Epithelial cell of proximal tubule (primary cell): ENCODE measurements at places on chromosomes 5 and 9. TPM values are rescaled to one million over a fixed set of nuclear protein-coding genes. Genes with fewer than 3 reads are reported as not detected.

- no peak for DNase-seq
Observed at GRCh38 chr9:110712955-110713354, 44.4 kb downstream of the MUSK start.

DNA sequence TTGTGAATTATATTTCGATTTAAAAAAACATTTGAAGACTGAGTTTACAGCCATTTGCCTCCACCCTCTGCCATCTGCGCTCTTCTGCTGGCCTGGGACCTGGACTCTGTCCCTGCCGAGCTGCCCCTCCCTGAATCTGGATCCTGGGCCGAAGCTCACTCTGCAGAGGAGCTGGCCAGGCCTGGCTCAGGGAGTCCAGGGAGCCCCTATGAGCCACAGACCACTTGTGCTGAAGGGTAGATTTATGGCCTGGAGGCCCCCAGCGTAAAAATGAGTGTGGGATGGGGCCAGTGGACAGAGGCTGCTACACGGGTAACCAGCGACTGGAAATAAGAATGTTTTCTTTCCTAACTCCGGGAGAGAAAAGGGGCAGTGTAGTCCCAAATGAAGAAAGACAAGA lies 129.8 kb downstream of the FGF18 start:
- no peak for DNase-seq

- DNase-seq = no peak
Observed at GRCh38 chr5:43039471-43040286, 440 bp downstream of the ANXA2R start.

GRCh38 chr9:125604196-125604595 lies 102.8 kb downstream of the MAPKAP1 start:
- no peak for DNase-seq

- DNase-seq = no peak
Observed at GRCh38 chr5:76582230-76583162, 40.7 kb downstream of the F2RL2 start.

The CRHBP gene
- 0.94 TPM in 1 of 2 replicates, not detected in the other for total RNA-seq

The MSX2 gene
- 1.1 and 3.7 TPM in 2 replicates for total RNA-seq
